Activated CD4-positive, alpha-beta T cell treated with anti-CD3 and anti-CD28 coated beads, Interleukin-2, Interleukin-4, amounts not matched to agents 100 ng/mL and 50 ng/mL, durations not matched to agents 16 hours and 8 hours (primary cell): ENCODE measurements at places on chromosomes 4 and X.

GRCh38 chr4:87882321-87882720 is 49.6 kb downstream of the MEPE start:
- no peak for DNase-seq

- no peak for DNase-seq
These were observed 2.8 kb downstream of the CLCN5 start for GRCh38 chrX:49925176-49925575.

- no peak for DNase-seq
These were observed 104.8 kb upstream of the KIT start for GRCh38 chr4:54553001-54553400.

DNA sequence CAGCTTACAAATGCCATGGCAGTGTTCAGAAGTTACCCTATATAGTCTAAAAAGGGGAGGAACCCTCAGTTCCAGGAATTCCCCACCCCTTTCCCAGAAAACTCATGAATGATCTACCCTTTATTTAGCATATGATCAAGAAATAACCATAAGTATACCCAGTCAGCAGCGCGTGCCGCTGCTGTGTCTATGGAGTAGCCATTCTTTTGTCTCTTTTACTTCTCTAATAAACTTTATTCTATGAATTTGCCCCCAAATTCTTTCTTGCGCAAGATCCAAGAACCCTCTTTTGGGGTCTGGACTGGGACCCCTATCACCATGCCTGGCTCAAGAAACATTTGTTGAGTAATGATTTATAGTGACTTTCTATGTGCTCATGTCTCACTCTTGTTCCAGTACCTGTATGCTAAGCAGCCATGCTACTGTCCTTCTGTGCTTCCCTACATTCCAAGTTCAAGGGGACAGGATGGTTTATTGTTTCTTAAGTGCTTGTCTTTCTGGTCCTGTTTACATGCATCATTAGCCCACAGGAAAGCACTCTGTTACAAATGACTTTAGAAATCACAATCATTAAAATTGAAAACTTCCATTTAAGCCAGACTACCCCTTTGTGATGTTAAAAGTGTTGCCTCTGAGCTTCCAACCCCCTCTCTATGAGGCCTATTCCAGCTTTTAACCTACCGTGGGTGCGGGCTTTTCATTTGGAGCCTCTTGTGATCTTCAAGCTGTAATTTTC is 63.4 kb upstream of the S100G start:
- no peak for DNase-seq

DNA sequence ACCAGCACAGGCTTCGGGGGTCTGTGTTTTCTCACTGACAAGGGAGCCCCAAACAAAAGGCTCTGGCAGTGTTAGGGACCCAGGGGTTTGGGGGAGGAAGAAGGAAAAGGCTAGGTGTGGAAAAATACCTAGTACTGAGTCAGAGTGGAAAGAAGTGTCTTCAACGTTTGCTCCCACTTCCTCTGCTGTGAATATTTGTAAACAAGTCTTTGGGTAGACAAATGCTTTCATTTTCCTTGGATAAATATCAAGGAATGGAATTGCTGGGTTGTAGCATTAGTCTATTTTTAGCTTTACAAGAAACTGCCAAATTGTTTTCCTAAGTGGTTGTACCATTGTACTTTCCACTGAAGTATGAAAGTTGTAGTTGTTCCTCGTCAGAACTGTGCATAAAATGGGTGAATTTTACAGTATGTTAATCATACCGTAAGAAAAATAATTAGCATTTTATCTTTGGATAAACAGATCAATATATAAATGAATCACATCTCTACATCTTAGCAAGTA is 17.4 kb downstream of the COL4A5 start:
- no peak for DNase-seq

DNA sequence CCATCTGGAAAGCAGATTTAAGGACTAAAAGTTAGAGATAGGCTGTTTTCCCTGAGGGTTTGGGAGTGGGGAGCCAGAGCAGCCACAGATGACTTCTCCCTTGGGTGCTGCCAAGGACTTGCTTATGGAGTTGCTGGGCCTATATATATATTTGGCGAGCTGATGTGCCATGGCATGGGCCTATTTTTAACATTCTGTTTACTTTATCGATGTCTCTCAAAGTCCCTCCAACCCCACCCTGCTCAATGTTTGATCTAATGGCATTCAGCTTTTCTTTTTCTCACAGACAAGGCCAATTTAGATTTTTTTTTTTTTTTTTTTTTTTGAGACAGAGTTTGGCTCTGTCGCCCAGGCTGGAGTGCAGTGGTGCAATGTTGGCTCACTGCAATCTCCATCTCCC is 6.1 kb upstream of the CUL4B start:
- no peak for DNase-seq

DNA sequence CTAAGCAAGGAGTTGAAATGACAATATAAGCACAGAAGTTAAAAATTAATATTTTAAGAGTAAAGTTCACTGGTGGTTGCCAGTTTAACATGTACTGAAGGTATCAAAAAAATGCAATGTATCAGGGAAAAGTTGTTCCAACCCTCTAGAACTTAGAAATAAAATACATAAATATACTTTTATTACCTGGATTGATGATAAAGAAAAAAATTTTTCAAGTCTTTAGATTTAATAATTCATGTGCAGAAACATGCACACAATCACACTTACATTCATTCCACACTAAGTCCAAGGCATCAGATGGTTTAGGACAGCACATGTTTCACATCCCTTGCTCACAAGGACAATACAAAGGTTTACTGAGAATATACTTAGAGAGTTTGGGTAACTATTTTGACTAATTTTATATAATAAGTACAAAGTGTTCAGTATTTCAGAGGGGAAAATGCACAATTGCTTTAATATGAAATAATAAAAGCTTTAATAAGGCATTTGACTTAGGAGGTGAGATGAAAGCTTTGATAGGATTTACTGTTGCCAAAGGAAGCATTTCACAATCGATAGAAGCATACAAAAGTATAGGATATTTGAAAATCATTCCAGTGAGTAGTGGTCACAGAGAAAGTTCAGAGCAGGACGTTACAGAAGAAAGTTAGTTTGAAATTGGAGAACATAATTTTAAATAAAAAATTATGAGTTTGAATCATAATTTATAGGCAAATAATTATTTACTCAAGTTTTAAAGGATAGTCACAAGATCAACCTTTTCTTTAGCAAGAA is 392 bp upstream of the UGT2A3 start:
- DNase-seq, result no peak

DNA sequence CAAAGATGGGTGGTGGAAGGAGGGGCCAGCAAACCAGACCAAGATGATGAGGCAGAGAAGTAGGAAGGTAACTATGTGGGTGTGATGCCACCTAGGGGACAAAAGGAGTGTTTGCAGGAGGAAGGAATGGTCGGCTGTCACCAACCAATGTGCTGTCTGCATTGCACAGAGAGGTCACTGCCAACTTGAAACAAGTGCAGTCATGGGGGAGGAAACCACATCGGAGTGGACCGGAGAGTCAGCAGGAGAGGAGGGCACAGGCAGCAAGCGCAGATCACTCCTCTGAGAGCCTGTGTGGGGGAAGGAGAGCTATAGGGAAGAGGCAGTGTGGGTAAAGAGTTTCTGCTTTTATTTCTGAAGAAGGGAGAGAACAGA is 38.5 kb upstream of the FGFBP2 start:
- DNase-seq, result peak; percentile 62

DNA sequence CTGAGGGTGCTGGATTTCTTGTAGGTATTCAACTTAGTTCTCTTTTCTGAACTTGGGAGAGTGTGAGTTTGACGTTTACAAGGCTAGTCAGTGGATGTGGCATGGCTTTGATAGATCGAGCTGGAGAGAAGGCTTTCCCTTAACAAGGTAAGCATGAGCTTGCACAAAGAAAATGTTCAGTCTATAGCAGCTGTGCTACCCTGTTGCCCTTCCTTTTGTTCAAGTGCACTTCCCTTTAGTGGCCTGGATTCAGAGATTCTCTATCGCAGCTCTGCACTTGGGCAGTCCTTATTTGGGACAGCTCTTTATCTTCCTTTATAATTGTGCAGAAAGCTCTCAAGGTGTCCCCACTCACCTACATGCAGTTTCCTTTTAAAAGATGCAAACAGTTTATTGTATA is 198.0 kb downstream of the ARHGAP24 start:
- no peak for DNase-seq

DNA sequence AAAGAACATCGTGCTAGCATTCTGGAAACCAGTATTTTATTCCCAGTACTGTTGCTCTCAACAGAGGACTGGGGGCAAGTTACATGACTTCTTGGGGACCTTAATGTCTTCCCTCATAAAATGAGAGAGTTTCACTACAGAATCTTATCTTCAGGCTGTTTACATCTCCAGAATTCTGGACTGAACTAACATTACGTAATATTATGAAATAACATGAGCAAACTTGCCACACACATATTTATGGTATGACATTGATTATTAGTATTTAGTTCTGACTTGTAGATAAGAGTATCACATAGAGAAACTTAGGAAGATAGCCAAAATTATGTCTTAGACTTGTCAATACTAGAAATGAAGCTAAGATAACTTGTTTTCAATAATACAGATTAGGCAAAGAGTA is 68.0 kb downstream of the NFKB1 start:
- DNase-seq, result no peak

DNA sequence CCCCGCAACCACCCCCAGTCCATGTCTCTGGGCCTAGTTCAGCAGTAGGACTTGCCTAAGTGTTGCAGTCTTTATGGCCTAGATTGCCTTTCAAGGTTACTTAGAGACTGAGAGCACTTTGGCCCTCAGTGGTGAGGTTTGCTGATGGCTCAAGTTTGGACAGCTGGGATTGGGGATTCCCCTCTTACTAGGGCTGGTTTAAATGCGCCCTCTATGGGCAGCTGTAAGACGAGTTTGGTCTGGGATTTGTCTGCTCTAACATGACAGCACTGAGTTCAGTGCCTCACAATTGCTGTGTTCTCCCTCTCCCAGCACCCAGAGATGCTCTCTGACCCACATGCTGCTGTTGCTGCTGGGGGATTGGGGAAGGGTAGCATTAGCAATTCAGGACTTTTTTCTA is 23.1 kb downstream of the DACH2 start:
- DNase-seq, result peak; percentile 17

DNA sequence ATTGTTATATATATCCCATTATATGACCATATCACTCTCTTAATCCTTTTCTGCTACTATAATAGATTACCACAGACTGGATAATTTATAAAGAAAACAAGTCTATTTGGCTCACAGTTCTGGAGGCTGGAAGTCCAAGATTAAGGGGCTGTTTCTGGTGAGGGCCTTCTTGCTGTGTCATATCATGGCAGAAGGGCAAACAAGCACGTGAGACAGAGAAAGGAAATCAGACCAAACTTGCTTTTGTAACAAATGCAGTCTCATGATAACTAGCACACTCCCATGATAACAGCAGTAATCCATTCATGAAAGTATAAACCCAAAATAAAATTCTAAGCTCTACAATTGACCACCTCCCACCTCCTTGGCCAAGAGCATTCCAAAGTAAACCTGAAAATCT is 16.3 kb upstream of the TAB3 start:
- no peak for DNase-seq

DNA sequence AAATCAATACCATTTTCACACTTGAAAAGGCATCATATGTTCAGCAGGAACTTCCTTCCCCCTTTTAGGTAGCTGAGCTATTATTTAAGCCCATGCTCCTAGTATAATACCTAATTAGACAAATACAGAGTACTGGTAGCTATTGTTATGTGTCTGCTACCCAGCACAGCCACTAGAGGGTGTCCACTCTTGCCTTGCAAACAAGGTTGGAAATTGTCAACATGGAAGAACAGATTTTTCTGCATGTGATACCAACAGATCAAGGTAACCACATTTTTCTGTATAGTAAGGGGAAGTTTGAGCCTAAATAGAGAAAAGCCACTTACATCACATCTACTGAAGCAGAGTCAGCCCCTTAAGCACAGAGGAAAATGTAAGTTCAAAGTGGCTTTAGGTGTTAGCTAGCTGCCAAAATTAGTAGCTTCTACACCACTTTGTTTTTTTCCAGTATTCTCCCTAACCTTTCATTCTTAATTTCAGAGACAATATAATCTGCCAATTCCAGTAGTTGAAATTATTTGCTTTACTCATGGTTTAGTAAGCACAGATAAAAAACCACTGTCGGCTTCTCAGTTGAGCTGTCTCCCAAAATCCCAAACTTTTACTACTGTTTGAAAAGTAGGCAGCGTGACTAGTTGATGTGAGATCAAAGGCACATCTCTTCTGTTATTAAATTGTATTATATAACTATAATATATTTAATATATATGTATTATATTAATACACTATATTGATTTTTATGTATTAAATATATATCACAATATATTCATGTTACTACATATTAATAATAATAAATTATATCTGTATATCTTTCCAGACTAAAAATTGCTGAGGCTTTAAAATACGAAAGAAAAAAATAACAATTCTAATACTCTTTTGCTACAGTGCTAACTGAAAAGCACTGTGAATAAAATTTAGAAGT is 38.2 kb downstream of the EDNRA start:
- DNase-seq, result peak; percentile 58

- DNase-seq, result no peak
These were observed 430.4 kb downstream of the ADGRL3 start for GRCh38 chr4:61630548-61630947.

DNA sequence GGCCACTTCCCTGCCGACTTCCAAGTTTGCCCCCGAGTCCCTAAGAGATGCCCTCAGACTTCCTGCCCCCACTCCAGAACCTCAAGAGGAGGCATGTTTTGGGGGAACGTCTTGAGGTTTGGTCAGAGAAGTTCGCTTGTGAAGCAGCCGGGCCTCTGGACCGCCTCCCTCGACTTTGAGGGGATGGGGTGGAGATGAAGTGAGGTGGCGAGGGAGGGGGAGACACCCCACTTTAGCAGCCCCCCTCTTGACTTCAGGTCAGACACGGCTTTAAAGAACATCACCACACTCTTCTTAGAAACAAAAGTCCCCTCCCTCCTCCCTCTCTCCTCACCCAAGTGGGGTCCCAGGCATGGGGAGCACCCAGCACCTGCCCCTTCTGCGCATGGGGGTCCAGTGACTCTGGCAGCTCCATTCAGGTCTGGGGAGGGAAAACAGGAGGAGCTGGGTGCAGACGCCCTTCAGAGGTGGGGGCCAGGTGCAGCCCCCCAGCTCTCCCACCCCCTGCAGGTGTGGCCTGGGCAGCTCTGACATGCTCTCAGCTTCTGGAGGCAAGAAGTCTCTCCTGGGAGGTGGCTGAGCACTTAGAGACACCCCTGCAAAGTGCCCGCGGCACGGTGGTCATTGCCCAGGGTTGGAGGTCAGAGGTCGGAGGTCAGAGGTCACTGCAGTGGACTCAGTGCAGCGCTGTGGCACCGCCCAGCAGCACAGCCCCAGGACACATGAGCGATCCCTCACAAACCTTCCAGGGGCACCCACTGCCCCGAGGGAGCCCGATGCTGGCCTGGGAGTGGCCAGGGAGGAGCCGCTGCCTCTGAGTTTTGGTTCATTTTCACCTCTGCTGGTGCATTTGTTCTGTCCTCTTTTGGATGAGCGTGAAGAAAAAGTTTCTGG is 108.8 kb downstream of the CPZ start:
- no peak for DNase-seq

GRCh38 chrX:153400146-153401132 is 711 bp downstream of the PNMA6E start:
- peak; percentile 63 for DNase-seq

- no peak for DNase-seq
These were observed 46.2 kb downstream of the PCDH19 start for GRCh38 chrX:100363896-100364295.

GRCh38 chr4:129138810-129139496 is 43.0 kb downstream of the C4orf33 start:
- no peak for DNase-seq

- no peak for DNase-seq
These were observed 116.2 kb upstream of the KIT start for GRCh38 chr4:54541426-54542118.
